Kidney epithelial cell (primary cell): ENCODE measurements at places on chromosomes 3 and 15.

DNA sequence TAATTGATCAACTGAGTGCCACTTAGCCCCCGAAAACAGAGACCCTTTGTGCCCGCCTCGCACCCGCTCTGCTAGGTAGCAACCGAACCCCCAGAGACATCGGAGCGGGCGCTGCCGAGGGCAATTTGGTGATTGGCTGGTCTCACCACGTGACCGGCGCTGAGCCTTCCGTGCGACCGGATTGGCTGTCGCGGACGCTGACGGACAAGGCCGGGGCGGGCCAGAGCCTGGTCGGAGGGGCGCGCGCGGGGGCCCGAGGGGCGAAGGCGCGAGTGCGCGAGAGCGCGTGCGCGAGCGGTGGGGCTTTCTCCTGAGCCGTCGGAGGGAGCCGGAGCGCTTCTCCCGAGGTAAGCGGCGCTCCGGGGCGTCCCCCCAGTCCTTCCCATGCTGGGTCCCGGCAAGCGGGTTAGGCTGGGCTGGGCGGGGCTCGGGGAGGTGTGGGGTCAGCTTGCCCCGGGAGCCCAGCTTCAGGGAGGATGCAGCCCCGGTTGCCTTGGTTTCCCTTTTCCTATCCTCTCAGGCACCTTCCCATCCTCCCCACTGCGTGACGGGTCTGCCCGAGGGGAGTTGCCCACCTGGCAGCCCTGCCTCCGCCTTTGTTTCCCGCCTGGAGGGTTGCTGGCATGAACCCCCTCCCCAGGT is at the start of gene TMEM108:
Gene TMEM108, plus strand, starts transcription at position 303 of the 642 bp plus-strand sequence.
- DNase-seq = peak; percentile 34

DNA sequence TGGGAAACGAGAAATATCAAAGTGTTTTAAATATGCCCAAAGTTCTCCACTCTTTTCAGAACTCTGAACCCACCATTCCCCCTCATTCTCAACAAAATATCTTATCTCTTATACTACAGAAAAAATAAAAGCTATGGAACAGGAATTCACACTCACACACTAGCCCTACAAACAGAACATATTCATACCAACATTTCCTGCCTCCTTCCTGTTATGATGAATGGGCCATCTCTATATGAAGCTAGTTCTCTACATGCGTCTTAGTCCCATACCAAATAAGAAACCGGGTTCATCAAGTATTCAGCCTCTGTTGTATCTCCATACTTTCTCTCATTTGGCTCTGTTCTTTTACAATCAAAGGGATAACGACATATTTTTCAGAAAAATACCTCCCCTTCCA is 72.6 kb downstream of the PLSCR2 start:
- DNase-seq = no peak

- DNase-seq = no peak
Observed at GRCh38 chr15:85383470-85384148, 3.2 kb downstream of the AKAP13 start.

- no peak for DNase-seq
Observed at GRCh38 chr3:125011941-125012340, 43.9 kb downstream of the HEG1 start.

- DNase-seq = no peak
Observed at GRCh38 chr15:80194186-80194585, 41.4 kb downstream of the FAH start.

DNA sequence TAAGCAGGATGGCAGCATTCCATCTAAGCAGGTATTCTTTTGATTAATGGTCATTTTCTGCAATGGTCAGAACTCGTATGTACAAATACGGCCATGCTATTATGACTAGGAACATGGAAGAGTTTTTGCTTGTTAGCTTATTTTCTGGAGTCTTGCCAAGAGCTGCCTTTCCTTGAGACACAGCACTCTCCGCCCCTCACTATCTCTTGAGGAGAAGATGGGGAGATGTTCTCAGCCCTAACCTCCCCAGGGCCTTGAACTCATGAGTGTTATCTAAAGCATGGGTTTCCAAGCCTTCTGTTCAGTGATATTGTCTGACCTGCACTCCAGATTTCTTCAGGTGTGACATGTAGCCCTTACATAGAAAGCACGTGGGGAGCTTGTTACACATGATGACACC is 65.9 kb upstream of the ACTC1 start:
- DNase-seq = no peak

GRCh38 chr3:131329774-131330173 is 51.8 kb upstream of the NUDT16 start:
- DNase-seq = no peak

DNA sequence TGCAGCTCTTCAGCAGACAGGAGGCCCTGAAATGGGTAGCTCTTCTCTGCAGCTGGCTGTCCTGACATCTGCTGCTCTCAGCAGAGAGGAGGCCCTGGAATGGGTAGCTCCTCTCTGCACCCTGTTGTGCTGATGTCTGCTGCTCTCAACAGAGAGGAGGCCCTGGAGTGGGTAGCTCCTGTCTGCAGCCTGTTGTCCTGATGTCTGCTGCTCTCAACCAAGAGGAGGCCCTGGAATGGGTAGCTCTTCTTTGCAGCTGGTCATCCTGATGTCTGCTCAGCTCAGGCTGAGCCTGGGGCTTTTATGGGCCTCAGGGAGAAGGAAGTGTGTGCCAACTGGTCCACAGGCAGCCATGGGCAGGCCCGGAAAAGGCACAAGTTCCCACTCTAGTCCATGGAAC is 66.6 kb downstream of the PIK3CB start:
- no peak for DNase-seq

GRCh38 chr3:185082149-185082548 is 70.7 kb downstream of the C3orf70 start:
- DNase-seq = peak; percentile 26

DNA sequence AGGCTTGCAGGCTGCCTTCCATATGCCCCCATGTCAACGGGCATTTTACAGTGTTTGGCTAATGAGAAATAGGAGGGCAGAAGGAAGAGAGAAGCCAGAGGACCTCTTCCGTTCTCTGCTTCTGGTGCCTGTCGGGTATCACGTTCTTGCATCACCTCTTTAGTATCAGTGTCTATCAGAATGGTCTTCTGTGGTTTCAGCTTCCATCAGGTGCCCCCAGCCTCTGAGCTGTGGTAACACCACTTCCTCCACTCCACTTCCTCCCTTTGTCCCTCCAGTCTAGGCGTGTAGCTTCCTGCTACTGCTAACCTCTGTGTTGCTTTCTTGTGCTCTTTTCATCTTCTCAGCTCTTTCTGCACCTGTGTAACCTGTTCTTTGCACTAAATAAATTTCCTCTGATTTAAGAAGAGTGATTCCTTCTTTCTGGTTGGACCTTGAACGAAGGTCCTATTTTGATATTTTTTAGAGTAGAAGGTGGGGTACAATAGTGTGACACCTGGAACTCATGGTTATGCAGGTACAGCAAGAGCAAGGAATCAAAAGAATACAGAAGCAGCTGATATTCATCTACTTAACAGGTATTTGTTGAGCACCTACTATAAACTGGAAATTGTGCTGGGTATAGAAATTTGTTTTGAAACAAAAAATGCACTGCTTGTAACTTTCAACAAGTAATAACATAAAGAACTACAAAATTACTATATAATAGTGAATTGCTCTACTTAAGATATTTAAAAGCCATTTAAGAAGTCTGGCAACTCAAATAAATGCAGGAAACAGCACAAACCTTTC is 27.4 kb upstream of the FOXB1 start:
- no peak for DNase-seq

DNA sequence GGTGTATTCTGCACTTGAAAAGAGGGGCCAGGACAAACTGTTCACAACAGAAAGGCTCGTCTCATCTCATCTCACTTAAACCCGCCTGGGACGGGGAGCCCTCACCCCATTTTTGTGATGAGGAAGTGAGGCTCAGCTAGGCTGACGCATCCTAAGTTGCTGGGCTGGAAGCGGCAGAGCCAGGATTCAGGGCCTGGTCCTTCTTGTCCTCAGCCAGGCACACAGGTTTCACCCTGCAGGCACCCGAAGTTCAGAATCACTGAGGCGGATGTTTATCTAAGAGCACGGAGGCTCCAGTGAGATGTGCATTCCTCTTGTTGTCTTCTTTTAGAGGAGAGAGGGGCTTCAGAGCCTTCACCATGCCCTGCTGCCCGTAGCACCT is 51.1 kb upstream of the PLXNA1 start:
- no peak for DNase-seq

- DNase-seq = no peak
Observed at GRCh38 chr15:74842581-74843444, at the start of gene ULK3. Gene ULK3, minus strand, starts transcription at chr15:74843156. Its CDS starts 51 bp downstream, at chr15:74843105.

DNA sequence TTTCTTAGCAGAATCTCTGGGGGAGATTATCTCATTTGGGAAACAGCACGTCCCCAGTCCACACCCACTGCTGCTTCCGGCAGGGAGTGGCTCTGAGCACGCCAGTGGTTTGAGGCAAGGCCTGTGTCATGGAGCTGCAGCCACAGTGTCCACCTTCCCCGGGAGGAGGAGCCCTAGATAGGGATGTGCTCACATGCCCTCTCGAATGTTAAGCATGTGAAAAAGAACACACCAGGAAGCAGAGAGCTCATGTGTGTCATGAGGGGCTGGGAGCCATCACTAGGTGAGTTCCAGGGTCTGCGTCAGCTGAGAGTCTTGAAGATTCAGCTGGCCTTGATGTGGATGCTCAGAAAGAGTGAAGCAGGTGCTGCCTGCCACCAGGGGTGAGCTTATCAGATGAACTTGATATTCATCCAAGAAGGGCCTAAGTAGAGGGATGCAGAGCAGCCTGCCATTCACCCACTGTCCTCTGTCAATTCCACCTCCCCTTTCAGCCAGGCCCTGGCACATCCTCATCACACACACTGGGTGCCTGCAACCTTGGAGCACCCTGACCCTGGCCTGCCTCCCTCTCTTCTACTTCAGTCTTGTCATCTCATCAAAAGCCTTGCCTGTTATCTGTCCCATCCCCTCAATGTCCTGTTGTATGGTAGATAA is 16.3 kb downstream of the ITGA11 start:
- DNase-seq = no peak

- DNase-seq = no peak
Observed at GRCh38 chr3:175558261-175558660, 699.1 kb downstream of the NAALADL2 start.

DNA sequence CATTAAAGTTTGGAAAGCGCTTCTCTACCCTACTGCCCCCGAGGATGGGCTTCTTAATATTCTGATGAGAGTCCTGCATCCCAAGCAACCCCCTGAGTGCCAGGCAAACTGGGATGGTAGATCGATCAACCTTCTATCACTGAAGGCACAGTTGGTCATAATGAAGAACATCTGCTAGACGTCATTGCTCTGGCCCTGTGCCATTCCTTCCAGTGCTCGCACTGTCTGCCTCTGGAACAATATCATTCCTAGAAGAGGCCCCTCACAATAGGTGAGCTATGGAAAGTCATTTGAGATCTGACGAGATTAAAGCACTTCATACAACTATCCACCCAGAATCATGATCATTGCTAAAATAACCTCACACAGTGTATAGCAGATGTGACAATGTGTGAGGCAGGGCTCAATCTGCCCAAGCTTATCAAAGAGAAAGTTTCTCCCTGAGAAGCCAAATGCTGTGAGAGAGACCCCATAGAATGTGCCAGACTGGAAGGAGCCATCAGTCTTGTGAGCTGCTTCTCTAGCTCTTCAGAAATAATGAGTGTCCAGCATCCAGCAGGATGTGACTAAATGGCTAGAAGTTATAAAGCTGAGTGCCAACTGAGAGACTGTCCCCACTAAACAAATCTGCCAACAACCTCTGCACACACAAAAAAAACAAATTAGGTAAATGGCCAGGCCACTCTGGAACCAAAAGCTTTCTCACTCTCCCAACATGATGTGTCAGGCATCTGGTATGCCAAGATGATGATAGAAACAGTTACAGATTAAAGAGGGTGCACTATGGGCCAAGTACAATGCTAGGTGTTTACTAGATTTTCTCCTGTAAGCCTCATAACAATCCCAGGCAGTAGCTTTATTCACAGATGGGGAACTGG is 165.5 kb downstream of the NECTIN3 start:
- DNase-seq = peak; percentile 45

- DNase-seq = no peak
Observed at GRCh38 chr3:186333256-186333655, 28.8 kb downstream of the DGKG start.

DNA sequence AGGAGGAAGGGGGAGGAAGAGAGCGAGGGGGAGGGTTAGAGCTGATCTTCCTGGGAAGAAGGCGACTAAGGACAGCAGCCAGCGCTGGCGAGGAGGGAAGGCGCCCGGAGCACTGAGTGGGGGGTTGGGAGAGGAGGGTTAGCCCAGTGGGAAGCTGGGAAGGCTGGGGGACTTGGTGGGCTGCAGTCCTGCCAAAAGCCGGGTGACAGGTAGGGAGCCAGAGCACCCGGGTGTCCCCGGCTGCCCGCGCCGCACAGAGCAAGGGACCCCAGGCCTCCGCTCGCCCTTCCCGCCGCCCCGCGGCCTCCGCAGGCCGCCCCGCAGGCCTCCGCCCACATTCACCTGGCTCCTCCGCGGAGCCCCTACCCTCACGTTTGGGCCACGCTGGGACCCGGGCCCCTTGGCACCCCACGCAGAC is 448 bp downstream of the SLC12A8 start:
- no peak for DNase-seq

GRCh38 chr15:86854176-86854575 is 774.5 kb downstream of the AGBL1 start:
- DNase-seq = no peak

DNA sequence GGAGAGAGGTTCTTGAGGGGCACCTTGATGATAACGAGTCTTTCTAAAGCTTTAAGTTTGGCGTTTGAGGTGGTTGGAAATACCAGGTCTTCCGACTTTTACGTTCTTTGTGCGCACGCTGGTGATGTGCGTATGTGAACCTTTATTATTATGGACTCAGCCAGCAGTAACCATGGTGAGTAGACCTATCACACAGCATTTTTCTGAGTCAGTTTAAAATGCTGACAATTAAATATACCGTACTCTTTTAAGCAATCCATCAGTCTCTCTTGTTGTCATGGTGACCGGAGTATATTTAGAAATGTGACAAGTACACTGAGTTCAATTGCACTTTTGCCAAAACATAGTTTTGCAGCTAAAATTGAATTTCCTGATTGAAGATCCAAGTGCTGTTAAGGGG is 172.2 kb downstream of the LPP start:
- no peak for DNase-seq

DNA sequence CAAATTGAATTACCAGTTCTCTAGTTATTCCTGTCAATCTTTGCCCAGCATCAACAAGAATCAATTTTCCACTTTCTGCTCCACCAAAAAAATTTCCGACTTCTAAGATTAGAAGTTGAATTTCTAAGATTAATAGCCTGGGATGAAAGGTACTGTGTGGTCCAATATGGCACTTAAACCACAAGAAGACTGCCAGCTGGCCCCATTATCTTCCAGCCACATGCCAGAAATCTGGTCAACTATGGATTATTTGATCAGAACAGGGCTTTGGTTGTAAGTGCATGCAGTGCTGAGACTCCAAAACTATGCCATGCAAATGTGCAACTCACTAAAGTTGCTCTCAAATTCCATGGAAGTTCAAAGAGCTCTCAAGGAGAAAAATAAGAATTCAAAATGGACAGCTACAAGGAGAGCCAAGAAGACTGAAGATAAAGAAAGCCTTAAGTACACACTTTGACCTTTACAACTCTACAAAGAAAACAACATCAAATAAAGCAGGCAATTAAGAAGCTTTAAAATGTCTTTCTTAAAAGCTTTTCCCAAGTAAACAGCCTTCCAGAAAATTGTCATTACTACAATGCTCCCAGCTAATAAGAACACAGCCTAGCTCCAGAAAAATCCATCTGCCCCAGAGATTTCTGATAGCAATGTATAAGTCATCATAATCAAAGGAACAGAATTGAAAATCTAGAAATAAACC is 64.2 kb downstream of the ST3GAL6 start:
- DNase-seq = no peak

- no peak for DNase-seq
Observed at GRCh38 chr3:2870724-2871333, 239.3 kb downstream of the IL5RA start.

- DNase-seq = no peak
Observed at GRCh38 chr3:70111411-70111810, 111.9 kb downstream of the SAMMSON start.

- DNase-seq = no peak
Observed at GRCh38 chr3:141093397-141093796, 42.2 kb downstream of the SPSB4 start.
